ENCODE measurements at places on chromosomes 1 and 21.

- no peak for DNase-seq
Measured at GRCh38 chr1:221793439-221794078, 51.7 kb upstream of the DUSP10 start.

DNA sequence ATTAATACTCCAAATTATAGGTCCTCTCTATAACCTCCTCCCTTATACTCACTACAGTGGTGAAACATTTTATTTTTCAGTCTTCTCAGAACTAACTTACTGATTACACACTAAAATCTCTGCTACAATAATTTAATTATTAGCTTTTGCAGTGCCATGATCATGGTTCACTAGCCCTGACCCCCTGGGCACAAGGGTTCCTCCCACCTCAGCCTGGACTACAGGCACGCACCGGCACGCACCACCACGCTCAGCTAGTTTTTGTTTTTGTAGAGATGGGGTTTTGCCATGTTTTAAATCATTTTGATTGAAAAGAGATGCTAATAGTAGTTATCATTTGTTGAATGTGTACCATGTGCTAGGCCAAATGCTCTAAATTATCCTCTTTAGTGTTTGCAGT is 6.3 kb downstream of the PATJ start:
- no peak for DNase-seq

GRCh38 chr21:44487831-44488230 is 32.5 kb downstream of the LRRC3 start:
- DNase-seq: no peak

DNA sequence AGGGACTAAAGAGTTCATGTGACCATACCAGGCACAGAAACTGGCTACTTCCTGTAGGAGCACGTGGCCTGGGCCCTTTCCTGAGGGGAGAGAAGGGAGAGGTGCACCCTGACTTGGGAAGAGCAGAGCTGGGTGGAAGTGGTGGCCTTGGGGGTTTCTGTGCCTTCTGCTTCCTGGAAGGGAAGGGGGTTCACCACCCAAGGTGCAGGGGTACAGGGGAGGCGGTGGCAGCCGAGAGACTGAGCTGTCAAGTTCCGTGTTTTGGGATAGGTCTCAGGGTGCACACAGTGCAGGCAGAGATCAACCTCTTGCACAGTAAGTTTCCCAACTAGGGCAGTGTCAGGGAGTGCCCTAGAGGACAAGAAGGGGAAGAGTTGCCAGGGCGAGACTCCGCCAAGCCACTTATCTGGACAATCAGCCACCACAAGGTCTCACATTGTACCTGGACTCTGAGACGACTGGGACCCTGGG is 10.1 kb downstream of the HECTD3 start:
- no peak for DNase-seq

GRCh38 chr1:173393659-173394000 is 83.5 kb upstream of the PRDX6 start:
- DNase-seq: no peak

DNA sequence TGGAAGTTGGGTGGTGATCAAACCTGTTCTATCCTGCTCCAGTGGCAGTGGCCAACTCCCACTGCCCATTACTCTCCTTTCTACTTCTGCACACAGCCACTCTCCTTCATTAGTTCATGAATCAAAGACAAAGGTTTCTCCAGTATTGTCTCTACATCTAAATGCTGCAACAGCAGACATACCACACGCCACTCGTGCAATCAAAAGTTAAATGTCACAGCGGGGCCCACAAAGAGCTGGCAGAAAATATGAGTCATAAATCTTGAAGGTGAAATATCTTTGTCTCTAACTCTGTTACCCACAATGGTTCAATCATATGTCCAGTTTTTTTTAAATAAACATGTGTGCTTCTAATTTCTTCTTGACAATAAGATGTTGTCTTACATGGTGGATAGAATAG is 13.3 kb downstream of the APCS start:
- no peak for DNase-seq

- DNase-seq: no peak
Measured at GRCh38 chr1:222777977-222778376, 36.9 kb upstream of the DISP1 start.

DNA sequence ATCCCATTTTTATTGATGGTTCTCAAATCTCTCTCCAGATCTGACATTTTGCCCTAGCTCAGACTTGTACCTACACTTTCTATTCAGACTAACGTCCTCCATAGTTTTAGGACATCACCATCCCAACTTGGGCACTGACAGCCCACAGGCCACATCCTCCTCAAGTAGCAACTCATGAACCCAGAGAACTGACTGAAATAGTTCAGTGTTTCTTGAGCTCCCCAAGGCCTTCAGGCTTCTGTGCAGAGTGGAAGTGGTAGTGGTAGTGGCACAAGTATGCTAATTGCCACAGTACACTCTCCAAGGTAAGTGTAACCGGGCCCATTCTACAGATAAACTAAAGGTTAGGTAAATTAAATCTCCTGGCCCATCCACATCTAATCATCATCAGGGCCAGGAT is 112.6 kb downstream of the SLC45A1 start:
- DNase-seq: no peak

- no peak for DNase-seq
Measured at GRCh38 chr1:114310695-114311271, 157.1 kb upstream of the SYT6 start.

DNA sequence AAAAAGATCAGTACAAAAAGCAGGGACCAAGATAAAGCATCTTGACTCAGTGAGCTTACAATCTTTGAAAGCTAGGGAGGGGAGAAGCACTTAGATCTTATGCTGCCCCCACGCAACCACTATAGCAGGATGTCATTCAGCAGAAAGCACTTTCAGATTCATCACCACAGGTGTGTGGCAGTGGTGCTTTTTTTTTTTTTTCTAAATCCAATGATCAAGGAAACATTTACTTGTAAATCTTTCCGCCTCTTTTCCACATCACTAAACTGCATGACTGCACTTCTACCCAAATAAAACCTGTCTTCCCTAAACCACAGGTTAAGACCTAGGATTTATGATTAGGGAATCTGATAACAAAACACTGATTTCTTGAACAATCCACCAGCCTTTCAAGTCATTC is 154.8 kb downstream of the SLC45A1 start:
- DNase-seq: no peak

DNA sequence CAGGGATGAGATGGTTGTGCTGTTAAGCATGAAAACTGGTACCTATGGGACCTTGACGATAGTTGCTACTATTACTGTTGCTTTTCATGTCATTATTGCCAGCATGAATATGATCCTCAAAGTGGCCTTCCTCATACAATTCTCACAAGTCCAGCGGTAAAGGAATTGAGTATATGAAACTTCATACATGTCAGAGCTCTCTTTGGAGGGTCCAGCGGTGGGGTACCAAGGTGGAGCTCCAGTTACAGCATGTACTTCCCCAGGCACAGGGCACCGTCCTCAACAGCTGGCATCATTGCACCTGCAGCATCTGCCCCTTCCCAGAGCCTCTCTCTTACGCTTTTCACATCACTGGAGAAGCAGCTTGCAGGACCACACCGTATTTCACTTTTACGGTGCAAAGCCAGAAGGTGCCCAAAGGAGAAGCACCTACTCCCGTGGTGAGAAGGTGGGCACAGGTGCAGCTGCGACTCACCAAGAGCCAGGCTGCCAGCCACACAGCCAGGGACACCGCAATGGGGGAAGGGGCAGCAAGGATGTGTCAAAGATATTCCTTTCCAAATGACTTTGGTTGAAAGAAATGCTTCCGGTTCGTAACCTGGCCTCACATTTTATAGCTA is 166.4 kb upstream of the IRF2BP2 start:
- DNase-seq: no peak

- no peak for DNase-seq
Measured at GRCh38 chr1:157089789-157090188, 9.8 kb downstream of the ETV3L start.

- DNase-seq: no peak
Measured at GRCh38 chr1:13753636-13754402, 53.8 kb downstream of the PRDM2 start.

- DNase-seq: no peak
Measured at GRCh38 chr1:219120624-219121544, 52.8 kb upstream of the LYPLAL1 start.

DNA sequence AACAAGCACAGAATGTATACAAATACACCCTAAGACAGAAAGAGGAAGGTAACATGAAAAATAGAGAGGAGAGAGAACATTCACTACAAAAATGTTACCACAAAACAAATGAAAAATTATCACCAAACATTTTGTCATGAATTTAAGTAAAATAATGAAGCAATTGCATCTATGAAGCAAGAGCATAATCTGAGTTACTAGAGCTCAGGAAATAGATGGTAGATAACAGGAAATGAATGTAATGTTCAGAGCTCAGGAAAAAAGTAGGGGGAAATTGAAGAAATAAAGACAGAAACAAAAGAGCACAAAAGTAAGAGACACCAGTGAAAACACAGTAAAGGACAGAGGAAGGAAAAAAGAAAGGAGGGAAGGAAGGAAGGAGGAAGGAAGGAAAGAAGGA is 19.4 kb downstream of the SEC16B start:
- no peak for DNase-seq

DNA sequence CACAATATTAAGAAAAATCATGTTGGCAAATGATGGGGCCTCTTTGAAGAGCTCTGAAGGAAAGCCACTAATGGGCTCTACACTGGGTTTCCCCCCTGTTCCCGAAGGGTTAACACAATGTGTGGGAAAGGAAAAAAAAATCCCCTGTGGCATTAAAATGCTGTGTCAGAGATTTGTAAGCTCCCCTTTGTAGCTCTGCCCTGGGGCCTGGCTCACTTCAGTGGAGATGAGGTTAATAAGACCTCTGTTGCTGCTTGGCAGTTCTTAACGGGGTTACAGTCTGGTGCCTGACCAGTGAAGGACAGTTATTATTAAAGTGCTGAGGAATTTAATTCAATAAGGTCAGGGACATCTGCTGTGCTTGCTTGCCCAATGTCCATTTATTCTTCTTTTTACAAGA is 129.7 kb upstream of the UBE2U start:
- no peak for DNase-seq

- no peak for DNase-seq
Measured at GRCh38 chr21:31347435-31348032, 3.5 kb upstream of the TIAM1 start.

GRCh38 chr1:44698138-44698537 is 23.6 kb downstream of the ARMH1 start:
- DNase-seq: no peak

DNA sequence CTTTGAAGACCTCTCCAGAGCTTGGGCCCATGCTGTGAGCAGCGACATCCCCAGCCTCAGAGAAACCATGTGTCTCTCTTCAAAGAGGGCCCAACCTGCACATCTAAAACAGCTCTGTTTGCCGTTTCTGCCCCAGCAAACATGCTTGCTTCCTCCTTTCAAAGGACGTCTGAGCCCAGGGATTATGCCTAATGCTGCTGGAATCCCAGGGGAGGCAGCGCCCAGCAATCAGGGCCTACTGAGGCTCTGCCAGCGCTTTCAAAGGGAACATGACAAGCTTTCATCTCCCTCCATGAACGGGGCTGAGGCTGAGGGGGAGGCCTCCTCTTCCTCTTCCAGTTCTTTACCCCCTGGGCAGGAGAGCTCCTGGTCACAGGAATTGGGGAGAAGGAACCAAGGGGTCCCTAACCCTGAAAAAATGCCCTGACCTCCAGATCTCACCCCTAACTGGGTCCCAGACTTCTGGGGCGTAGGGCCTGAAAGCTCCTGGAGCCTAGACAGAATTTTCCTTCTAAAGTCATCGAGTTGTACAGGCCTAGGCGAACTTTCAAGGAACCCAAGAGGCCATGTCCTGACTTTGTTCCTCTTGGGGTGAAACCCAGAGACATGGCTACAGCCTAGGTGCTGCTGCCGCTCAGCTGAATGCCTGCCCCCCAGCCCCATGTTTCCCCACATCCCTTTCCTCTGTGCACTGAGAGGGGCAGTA is 13.4 kb upstream of the ASCL5 start:
- DNase-seq: peak; percentile 28

DNA sequence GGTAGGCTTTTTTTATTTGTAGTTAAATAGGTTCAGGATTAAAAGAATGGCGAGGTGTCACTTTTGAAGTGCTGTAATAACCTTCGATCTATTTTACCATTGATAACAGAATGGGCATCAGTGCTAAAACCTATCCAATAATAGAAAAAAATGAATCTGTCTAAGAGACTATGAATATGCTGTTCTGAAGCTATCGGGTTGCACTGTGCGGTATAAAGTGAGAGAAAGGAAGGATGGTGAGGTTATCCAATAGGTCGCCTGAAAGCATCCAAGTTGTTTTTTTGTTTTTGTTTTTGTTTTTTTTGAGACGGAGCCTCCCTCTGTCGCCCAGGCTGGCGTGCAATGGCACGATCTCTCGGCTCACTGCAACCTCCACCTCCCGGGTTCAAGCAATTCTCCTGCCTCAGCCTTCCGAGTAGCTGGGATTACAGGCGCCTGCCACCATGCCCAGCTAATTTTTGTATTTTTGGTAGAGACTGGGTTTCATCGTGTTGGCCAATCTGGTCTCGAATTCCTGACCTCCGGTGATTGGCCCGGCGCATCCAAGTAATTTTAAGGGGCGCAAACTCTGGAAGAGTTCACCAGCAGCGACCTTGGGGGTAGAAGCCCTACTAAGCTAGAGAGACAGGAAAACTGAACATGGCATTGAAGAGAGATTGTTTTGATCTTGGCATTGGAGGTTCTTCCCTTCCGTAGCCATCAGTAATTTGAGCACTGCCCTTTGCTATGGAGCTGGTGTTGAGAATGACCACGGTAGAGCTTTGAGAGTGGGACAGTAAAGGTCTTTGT is 8.7 kb upstream of the MDM4 start:
- DNase-seq: no peak

- DNase-seq: no peak
Measured at GRCh38 chr1:10721381-10722321, 74.8 kb downstream of the CASZ1 start.

DNA sequence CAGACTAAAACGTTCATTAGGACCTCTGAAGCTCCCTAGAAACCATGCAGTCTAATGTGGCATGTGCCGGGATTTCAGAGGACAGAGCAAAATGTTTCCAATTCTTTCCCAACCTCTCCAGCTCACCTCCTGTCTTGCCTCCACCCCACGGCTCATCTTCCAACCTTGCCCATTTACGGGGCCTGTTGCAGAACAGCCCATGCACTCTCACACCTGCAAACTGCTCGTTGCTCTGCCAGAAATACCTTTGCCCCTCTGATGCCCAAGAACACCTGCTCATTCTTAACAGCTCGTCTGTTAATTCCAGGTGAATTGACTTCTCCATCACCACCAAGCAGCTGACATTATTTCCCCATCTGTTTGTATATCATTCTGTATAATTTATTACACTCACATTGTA is 53.9 kb upstream of the LBR start:
- no peak for DNase-seq

- no peak for DNase-seq
Measured at GRCh38 chr1:94418664-94419655, 771 bp downstream of the ABCD3 start.

DNA sequence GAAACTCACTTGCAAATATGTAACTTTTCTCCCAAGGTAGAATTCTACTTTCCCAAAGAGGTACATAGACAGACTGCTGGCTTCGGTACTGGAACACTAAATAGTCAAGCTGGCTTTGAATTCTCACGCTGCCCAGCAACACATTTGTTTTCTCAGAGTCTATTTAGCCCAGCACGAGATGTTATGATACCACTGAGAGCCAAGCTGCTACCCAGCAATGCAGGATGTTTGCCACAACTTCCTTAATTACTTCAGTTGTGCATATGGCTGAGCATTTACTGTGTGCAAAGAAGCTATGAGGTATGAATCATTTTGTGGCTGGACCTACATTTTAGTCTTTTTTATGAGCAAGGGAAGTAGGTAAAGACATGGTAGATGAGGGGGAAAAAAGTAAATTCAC is 793.2 kb downstream of the PLA2G4A start:
- no peak for DNase-seq
